AG04449 (cell line): ENCODE measurements at places on chromosomes 4 and X.

GRCh38 chr4:37845201-37845600 lies 18.7 kb downstream of the PGM2 start:
- no peak for DNase-seq

DNA sequence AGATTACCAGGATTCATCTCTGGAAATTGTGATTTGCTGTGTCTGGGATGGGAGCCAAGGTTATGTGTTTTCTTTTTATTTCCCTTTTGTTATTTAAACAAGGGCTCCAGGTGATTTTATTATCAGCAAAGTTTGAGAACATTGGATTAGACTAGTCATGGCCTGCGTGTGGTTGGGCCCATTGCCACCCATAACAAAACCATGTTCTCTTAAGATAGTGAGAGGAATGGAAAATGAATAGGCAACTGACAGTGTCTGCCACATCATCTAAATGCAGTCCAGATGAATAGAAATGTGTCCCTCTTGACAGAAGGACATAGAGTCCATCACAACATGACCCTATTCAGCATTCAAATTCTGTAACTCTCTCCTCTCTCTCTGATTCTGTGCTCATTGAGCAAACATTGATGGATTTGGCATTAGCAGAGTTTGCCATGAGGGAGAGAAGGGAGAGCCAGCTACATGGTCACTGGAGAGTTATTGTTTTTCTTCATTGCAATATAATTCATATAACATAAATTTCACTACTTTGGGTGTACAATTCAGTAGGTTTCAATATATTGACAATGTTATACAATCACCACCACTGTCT lies 11.7 kb downstream of the XK start:
- no peak for DNase-seq

- no peak for DNase-seq
These were observed 279.8 kb downstream of the DHRSX start for GRCh38 chrX:2220829-2221567.

DNA sequence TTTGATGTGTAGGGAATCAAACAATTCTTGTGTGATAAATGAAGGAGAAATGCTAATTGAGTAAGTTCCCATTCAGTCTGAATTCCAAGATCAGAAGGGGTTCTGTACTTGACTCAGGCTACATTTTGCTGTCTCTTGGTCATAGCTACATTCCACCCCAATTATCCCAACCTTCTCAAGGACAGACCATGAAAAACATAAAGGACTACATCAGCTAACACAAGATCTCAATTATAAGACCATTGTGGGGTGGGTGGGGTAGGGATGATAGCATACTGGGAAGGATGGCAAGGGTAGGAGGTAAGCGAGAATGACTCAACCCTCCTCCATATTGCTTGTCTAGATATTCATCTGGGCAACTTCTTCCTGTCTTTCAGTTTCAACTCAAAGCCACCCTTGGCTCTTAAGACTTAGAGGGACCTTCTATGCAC lies 87.4 kb upstream of the ETNPPL start:
- no peak for DNase-seq

GRCh38 chr4:17055788-17056187 lies 157.3 kb upstream of the LDB2 start:
- peak; percentile 82 for DNase-seq

- no peak for DNase-seq
These were observed 9.1 kb downstream of the KLB start for GRCh38 chr4:39415678-39416283.

- no peak for DNase-seq
These were observed 437.6 kb upstream of the AGA start for GRCh38 chr4:177879851-177880250.

DNA sequence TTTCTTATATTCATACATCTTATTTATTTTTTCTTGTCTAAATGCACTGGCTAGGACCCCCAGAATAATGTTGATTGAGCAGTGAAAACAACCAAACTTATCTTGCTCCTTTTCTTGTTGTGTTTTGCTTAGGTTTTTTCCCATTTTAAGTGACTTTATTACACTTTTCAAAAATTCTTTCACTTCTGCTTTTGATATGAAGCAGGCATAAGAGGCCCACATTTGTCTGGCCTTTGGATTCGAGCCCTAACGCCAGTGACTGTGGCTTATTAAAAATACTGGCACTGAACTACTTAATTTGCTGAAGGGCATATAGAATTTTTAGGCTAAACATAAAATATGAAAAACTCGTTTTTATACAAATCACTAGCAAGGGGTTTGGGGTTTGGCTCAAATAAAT lies 197.0 kb downstream of the ASB9 start:
- no peak for DNase-seq

DNA sequence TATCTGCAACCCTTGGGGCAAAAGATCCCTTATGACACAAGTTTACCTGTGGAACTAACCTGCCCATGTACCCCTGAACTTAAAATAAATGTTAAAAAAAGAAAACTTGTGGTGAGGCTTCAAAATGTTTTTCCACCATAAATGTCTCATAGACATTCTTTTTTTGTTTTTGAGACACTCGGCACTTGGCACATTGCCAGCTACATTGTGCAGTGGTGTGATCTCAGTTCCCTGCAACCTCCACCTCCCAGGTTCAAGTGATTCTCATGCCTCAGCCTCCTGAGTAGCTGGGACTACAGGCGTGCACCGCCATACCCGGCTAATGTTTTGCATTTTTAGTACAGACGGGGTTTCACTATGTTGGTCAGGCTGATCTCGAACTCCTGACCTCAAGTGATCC lies 528.9 kb upstream of the CXorf51A start:
- DNase-seq, result no peak

- DNase-seq, result no peak
These were observed 29.1 kb upstream of the GRSF1 start for GRCh38 chr4:70868778-70869177.

GRCh38 chr4:140070973-140071372 lies 83.0 kb downstream of the MAML3 start:
- DNase-seq, result no peak

- DNase-seq, result no peak
These were observed 1077.3 kb upstream of the PCDH10 start for GRCh38 chr4:132071815-132072214.

DNA sequence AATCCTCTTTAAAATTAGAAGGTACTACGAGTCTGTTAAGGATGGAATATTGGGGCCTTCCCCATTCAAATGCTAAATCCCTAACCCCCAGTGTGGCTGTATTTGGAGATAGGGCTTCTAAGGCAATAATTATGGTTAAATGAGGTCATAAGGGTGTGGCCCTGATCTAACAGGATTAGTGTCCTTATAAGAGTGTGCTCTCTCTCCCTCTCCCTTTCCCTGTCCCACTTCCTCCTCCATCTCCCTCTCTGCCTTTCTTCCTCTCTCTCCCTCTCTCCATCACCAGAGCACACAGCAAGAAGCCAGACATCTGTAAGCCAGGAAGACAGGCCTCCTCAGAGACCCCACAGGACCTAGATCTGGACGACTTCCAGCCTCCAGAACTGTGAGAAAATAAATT lies 116.9 kb downstream of the COL25A1 start:
- no peak for DNase-seq

GRCh38 chr4:170374770-170375169 lies 285.0 kb upstream of the AADAT start:
- no peak for DNase-seq

DNA sequence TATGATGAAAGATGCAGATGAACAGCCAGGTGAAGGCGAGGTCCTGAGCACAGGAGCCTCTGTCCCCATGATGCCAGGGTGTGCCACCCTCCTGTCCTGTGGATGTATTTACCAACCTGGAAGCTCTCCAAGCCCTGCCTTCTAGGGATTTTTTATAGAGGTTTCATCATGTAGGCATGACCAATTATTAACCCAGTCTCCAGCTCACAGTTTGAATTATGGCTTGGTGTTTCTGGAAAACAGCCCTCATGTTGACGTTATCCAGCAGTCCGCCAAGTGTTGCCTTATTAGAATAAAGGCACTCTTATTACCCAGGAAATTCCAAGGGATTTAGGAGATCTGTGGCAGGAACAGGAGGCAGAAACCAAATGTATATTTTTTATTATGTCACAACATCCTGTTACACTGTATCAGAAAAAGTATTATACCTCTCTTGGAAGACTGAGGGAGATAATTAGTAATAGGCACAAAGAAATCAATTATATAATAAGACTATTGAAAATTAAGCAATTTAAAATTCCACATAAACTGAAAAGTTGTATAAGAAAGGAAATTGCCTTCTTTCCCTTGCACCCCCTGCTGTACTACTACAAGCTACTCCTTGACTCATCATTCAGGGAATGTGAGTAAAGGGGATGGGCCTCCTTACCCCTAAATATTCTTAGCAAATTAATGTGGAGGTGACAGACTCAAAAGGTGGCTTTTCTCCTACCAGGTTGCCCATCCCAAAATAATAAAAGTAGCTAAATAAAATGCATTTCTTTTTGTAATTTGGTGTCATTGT lies 129.6 kb downstream of the ZNF330 start:
- peak; percentile 87 for DNase-seq

GRCh38 chr4:70722199-70722791 lies 531 bp downstream of the RUFY3 start:
- DNase-seq, result no peak

DNA sequence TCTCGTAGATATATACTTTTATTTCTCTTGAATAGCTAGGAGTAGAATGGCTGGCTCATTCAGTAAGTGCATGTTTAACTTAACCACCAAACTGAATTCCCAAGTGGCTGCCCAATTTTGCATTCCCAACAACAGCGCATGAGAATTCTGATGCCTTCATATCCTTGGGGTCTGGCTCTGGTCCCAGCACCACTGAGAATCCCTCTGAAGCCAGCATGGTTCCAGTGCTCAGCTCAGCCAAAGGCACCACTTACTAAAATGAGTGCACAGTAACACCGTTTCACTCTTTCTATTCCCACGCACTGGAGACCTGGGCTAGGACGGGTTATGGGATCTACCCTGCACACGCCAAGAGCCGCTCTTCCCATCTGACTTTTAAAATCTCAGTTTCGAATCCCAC lies 60.4 kb downstream of the CASP3 start:
- no peak for DNase-seq

DNA sequence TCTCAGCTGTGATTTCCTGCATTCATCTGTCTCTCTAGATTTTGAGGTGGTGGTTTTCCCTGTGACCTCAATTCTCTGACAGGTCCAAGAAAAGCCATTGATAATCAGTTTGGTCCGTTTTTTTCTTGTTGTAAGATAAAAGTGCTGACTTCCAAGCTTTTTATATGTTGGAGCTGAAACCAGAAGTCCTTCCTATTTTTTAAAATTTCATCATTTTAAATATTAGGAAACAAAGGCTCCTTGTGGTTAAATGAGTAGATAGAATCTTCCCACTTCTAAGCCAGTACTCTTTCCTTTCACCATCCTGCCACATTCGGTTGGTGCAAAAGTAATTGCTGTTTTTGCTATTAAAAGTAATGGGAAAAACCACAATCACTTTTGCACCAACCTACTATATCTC lies 18.3 kb downstream of the RNF175 start:
- DNase-seq, result no peak

DNA sequence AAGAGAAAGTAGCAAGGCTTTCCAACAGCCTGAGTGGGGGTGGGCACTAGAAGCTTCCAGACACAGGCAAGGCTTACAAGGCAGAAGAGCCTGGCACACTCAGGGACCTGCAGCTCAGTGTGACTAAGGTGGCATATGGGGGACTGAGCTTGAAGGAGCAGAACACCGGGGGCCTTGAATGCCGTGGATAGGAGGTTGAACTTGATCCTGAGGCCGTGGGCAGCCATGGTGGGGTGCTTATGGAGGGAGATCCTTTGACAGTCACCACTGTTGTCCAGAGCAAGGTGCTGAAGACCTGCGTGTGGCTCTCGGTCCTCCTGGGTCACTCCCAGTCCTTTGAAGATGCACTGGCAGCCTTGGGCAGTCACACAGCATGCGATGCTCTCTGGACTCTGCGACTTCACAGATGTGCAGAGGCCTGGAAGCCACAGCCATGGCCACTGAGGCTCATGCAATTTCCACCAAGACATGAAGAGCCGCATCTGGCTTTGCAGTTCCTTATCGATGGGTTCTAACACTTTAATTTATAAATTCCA lies 18.3 kb downstream of the C4orf50 start:
- DNase-seq, result no peak

- no peak for DNase-seq
These were observed 325.7 kb upstream of the PCDH10 start for GRCh38 chr4:132823419-132823818.

GRCh38 chr4:138202686-138203085 lies 39.5 kb downstream of the SLC7A11 start:
- DNase-seq, result no peak

GRCh38 chr4:39976945-39977488 lies 694 bp downstream of the PDS5A start:
- DNase-seq, result no peak

DNA sequence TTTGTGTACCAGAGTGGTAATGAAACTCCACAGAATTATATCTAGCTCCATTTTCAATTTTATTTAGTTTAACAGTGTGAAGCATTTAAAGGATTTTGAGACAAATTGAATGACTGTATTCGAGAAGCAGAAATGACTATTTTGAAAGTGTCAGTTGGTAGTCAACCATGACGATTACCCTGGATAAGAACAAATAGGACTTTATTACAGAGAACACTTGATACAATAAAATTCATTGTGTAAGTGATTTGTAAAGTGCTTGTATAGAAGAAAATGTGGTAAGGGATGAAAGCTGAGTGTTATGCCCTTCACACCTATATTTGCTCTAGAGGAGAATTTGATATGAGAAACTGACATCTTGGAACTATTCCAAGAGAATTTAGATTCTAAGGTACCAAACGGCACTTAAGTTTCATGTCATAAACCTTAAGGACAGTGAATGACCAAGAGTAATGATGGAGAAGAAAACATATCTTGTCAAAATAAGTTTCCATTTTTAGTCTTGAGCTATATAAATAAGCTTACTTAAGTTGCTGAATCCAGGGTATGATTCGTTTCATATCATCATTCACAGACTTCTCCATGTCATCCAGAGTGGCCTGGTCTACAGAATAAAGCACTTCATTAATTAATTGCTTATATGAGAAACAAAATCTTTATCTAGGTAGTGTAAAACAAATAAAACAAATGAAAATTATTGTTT lies 34.6 kb downstream of the MED14 start:
- no peak for DNase-seq

GRCh38 chr4:144501231-144501780 lies 144.7 kb upstream of the HHIP start:
- DNase-seq, result no peak

DNA sequence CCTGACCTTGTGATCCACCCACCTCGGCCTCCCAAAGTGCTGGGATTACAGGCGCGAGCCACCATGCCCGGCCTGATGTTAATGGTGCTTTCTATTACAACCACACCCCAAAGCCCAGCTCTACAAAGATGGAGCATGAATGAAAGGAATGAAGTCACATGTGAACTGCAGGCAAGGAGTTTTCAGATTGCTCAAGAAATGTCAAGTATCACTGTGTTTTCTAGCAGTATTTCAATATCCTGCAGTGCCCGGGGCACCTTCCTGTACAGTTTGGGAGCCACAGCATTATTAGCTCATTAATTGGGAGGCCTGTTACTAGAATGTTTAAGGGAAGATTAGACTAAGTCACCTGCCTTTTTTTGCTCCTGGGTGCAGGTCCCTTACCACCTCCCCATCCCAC lies 40.1 kb downstream of the PRIMPOL start:
- DNase-seq, result no peak

DNA sequence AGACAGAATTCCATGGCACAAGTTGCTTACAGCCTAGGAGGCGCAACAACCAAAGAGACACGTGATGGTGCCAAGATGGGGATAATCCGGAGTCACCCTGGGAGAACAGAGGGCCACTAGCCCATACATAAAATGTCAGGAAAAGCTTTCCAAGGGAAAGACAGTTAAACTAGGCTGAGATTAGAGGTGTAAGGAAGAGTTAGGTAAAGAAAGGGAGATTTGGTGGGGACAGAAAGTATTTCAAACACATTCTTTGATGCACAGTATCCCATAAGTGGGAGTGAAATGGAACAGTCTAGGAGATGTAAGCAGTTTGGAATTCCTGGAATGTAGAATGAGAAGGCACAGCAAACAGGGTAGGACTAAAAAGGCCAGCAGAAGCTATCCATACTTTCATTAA lies 860.9 kb upstream of the LCORL start:
- peak; percentile 9 for DNase-seq
